ENCODE measurements at places on chromosomes 1 and 21.

- DNase-seq, result no peak
Measured at GRCh38 chr1:23370709-23371584, 1.3 kb upstream of the ZNF436 start.

DNA sequence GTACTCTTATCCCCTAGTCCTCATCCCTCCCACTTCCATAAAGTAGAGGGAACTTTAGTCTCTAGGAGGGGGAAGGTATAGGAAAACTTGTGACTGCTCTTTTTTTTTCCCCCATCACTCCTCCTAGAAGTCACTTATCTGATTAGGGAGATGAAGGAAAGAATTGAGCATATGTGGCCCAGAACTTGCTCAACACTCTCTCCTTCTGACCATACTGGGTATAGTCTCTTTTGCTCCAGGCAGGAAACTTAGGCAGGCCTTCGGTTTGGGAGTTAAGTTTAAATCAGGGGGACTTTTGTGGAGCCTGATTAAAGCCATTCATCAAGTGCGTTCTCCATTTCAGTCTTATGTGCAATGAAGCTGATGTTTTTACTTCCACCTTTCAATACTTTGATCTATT lies 5.8 kb downstream of the UBE2U start:
- DNase-seq, result no peak

- no peak for DNase-seq
Measured at GRCh38 chr1:93178418-93178817, 1.8 kb downstream of the TMED5 start.

- no peak for DNase-seq
Measured at GRCh38 chr1:230919207-230919606, 50.9 kb upstream of the C1orf198 start.

DNA sequence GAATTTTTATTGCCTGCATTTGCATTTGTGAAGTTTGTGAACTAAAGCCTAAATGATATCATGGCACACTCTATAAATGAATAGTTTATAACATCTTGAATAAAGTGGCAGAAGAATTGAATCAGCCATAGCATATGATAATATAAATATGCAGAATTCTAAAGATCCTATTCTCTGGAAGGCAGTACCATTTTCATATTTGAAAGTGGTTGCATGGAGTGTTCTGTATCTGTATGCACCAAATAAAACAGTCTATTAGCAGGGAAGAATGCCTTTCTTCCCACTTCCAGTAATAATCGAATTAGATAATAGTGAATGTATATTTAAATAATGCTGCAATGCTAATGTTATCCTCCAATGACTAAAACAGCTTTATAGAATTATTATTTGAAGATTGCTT lies 57.9 kb upstream of the TRIM67 start:
- no peak for DNase-seq

DNA sequence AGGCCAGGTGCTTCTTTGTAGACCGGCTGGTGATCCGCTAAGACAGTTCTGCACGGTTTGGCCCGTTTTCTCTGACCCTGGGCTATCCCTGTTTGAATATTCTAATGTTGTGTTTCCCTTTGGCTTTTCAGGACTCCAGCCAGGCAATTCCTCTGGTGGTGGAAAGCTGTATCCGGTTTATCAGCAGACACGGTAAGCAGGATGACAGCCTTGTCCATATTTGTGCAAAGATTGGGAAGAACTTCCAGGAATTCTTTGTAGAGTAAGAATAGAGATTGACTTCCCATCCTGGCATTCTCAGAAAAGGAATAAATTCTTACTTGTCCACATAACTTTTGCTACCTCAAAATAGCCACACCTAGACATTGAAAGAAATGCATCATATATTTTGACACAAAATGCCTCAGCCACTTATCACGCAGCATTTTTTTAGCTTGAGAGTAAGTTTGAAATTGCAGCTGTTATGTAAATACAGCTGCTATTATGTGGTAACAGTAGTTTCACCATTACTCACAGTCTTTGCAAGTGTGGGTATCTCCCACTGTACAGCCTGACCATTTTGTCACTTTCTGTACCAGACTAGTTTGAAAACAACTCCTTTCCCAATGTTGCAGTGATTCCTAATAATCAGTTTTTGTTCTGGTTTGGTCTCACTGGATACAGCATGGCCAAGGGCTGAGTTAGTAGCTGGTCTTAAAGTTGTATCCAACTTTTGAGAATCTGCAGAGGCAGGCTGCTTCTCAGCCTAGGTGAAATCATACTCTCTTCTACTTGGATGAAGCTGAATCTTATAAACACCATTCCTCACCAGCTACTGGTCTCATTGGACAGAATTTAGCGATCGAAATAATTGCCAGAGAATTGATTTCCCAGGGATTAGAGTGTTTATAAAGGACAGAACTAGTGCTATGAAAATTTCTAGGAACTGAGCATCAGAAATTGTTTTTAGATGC lies 40.0 kb upstream of the IKBKE start:
- DNase-seq, result no peak

GRCh38 chr1:18512883-18513282 lies 32.2 kb downstream of the KLHDC7A start:
- no peak for DNase-seq

DNA sequence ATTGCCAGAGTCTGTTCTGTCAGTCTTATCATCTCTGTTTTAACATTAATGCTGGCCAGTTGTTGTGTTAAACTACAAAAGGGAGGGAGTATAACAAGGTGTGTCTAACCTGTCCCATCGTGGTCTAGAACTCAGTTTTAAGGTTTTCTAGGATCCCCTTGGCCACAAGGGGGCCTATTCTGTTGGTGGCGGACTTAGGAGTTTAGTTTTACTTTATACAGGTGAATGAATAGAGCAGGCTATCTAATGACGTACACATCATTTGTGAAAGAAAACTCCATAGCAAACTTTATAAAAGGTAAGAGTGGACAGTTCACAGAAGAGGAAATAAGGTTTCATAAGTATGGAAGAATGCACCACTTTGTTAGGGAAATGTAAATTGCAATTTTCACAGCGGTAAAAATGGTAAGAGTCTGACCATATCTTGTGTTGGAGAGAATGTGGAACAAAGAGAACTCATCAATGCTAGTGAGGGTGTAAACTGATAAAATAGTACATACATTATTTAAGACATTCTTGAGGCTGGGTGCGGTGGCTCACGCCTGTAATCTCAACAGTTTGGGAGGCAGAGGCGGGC lies 2.5 kb upstream of the ATF6 start:
- no peak for DNase-seq

DNA sequence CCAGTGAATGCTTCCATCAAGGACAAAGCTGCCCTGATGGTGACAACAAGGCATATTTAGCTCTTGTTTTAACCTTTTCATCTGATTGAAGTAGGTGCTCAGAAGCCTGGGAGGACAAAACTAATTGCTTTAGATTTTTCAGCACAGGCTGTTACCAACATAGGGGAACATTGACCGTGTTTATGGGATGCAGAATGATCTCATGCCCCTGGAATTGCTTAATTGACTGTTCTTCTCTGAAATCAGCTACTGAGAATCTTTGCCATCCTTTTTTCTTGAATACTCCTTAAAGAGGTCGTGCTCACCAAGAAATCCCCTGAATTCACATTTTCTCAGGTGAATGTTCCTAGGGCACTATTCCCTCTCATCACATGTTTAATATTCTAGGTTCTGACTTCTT lies 95.9 kb upstream of the CCDC190 start:
- no peak for DNase-seq

GRCh38 chr1:232980355-232980978 lies 30.1 kb downstream of the NTPCR start:
- no peak for DNase-seq

DNA sequence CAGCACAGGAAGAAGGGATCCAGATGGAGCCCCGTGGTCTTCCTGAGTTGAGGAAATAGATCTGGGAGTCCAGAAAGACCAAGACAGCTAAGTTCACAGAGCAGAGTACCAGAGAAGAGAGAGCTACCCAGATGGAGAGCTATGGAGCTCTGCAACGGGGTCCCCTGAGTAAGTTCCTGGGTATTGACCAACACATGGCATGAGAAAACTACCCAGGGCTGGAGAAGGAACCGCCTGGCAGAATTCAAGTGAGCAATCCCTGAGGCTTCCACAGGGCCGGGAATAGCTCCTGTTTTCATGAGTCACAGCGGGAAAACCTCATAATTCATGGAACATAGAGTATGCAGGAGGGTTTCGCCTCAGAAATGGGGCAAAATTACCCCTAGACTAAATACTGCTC lies 19.7 kb downstream of the STPG1 start:
- DNase-seq, result no peak

Data from tibial artery (tissue), 4 donors.